ENCODE measurements at places on chromosomes 1 and 21.
A peak's percentile ranks its signal among the peaks of the same experiment; 100 is the strongest.

DNA sequence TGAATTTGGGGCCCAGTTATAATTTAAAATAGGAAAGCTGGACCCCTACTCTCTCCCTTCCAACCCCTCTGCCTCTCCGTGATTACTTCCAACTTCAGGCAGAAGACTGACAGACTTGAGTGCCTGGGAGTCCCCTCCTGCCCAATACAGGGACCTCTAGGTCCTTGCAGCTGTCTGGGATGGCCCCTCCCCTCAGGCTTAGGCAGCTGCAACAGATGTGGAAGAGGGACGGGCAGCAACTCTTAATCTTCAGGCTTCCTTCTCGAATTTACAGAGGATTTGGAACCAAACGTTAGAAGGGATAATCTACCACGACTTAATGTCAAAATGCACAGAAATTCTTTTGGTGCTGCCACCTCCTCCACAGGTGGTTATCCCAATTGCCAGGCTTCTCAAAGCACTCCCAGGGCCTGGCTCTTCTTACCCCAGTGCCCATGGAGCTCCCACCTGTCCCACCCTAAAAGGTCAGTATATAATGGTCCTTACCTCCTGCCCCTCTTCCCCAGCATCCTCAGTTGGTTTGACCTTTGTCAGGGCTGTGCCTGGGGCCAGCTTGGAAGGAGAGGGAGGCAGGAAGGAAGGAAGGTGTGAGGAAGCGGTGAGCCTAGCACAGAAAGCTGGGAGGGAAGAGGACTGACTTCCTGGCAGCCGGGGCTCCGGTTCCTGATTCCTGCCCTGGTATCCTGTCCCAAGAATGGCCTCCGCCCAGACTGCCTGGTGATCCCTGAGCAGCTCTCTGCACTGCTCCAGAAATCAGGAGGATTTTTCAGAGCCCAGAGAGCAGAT is 2.8 kb downstream of the PEA15 start:
- DNase-seq = no peak

DNA sequence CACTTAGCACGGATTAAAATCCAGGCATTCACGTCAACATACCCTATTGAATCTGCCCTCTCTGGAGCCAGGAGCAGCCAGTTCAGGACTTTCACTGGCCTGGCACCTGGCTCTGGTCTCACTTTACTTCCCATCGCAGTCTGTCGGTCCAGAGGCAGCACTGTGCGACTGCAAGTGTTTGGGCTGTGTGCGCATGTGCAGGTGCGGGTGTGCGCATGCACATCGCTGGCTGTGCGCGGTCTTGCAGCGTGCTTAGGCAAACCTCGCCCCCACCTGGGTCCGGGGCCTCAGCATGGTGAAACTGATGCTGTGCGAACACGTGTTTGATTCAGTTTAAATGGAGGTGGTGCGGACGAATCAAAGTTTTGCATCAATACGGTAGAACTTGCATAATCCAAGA is 38.0 kb downstream of the ATF3 start:
- no peak for DNase-seq

DNA sequence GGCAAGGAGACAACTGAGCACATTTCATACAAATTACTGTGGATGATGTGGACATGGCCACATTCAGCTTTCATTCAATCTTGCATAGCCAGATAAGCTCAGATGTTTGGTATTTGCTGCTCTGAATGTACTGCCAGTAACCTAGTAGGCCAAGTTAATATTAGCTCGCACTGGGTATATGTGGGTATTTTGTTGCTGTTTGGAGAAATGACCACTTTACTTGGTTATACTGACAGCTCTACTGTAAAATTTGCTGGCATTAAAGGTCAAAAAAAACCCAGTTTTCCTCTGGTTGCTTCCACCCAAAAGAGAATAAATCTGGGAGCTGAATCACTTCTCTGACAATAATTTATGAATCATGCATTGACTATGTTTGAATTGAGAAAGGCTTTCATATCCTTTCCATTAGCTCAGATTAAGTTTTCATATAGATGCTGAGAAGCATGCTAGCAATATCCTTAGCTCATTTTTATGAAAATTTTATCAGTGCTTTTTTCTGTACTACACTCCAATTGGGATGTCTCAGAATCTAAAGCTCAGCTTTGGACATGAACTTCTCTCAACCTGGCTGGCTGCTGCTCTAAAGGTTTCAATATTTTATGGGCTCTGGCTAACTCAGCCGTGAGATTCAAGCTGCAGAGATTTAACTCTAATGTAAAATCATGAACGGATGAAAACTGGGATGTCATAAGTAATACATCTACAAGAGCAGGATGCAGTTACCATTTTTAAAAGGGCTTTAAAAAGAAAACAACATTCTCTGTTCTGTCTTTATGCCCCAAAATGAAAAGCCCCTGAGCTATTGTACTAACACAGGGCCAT is 330.0 kb downstream of the BARHL2 start:
- DNase-seq = no peak

DNA sequence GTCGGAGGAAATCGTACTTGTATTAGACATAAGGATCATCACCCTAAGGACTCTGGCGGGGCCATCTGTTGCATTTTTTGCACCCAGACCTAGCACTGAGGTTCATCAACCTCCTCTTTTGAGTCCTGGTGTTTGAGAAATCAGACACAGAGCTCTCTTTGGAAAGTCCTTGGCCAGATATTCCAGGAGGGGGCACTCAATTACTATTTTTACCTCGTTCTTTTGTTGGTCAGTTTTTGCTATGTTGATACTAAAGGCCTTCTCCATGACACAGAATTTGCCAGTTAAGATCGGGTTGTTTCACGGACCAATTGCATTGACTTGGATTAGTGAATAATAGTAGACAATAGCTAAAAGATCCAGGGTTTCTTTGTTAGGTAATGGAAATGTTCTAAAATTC is 711.2 kb downstream of the KCNT2 start:
- DNase-seq = no peak

DNA sequence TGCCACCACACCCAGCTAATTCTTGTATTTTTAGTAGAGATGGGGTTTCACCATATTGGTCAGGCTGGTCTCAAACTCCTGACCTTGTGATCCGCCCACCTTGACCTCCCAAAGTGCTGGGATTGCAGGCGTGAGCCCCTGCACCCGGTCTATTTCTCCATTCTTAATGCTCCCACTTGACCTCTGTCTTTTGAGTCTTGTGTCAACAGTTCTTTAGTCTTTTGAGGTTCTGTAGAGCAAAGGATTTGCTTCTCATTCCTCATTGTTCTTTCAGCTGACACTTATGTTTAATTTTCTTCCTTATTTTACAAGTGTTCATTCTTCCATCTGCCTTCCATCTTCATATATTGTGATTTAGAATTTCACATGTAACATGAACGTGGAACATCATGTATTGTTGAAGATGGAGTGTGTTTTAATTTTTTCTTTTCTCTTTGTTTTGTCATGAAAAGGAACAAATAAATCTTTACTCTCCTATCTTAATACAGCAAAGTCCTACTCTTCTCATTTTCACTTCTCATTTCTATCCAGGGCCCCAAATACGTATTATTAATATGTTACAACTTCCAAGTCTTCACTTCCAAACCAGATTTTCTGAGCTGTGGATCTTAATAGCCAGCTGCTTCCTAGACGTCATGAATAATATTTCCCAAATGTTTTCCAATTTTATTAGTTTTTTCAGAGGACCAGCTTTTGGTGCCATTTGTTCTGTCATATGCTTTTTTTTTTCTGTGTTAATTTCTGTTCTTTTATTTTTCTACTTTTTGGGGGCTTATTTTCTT is 16.9 kb downstream of the MTF2 start:
- DNase-seq = no peak

- peak; percentile 30 for DNase-seq
These were observed 1.8 kb downstream of the ADGRB2 start for GRCh38 chr1:31762323-31762722.

DNA sequence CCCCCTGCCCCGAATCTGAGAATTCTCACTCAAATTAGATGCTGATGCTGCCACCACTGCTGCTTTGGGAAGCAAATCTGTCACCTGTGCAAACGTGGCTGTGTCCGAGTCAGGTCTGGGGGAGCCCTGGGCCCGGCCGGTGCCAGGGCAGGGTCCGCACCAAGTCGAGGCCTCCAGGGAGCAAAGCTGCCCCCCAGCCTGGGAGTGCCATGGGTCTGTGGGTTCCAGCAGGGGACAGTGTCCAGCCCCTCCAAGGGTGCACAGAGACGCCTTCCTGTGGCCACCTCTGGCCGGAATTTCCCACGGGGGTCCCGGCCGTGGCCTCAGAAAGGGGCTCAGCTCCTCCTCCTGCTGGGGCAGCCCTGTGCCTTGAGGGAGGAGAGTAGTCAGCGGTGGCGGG is 27.7 kb upstream of the TTLL10 start:
- no peak for DNase-seq

DNA sequence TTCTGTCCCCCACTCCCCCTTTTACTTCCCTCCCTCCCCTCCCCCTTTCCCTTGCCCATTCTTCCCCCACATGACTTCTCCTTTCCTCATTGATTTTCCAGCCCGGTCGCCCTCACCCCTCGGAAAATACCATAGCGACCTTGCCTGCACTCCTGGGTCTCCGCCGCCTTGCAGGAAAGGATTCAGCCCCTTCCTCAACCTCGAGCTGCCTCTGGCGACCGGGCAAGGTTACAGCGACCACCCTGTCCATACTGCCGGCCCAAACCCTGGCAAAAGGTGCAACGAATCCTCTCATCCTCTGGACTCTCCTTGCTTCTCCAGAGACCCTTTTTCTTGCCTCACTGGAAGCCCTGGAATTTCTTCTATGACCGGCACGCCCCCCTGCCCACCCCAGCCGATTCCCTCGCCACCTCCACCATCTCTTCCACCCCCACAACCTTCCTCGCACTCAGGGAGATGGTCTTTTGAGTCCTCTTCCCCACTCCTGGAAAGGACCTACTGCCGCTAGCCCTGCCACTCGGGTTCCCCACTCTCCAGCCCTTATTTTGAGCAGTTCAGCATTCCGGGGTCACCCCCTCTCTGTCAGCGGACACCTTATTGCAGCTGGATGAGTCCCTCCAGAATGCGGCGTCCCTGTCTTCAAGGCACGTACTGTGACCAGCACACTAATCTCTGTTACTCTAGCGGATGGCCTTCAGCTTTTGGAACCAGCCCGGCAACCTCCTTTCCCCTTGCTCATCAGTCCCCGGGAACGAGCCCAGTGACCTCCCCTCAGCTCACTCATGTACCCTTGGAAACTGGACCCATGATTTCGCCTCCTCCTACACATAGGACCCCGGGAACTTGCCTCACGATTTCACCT is 846 bp downstream of the NSUN4 start:
- no peak for DNase-seq

DNA sequence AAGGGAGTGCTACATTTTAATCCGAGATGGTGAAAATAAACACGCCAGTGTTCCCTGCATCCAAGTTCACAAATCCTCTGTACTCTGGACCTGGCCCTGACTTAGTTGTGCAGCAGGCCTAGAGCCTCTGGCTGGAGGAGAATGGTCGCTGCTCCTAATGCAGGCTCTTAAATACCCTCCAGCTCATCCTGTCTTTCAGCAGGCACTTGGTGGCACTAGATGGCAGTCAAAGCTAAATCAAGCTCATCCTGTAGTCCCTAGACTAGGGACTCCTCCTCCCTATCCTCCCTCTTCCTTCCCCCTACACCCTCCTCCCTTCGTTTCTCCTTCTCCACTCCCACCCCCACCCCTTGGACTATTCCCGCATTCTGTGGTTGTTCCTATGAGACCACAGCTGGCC is 41.6 kb upstream of the MTR start:
- peak; percentile 72 for DNase-seq

GRCh38 chr1:217881131-217881543 is 250.0 kb downstream of the SPATA17 start:
- no peak for DNase-seq

- peak; percentile 15 for DNase-seq
These were observed 235.0 kb upstream of the FGGY start for GRCh38 chr1:59061876-59062275.

- no peak for DNase-seq
These were observed 93.3 kb upstream of the WNT4 start for GRCh38 chr1:22236166-22236565.

DNA sequence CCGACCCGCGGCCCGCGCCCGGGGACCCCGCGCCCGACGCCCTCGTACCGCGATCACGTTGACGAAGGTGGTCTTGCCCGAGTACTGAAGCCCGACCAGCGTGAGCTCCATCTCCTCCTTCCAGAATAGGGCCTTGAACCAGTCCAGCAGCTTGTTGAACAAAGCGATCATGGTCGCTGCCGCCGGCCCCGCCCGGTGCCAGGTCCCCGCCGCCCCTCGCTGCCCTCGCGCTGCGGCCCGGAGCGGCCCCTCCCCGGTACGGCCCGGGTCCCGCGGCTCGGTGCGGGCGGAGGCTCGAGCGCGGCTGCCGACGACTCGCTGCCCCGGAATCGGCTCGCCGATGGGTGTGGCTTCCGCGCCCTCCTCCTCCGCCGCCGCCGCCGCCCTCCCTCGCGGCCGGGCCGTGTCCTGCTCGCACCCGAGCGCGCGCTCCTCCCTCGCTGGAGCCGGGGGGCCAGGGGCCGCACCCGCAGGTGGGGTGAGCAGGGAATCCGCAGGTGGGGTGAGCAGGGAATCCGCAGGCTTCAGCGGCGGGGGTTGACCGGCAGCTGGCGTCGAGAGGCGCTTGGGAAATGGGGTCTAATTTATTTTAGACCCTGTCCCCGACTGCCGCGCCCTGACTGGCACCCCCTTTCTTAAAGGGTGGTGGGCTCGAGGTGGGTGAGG is at the start of gene ARL8A:
ARL8A (minus strand) TSS at position 336 of the 666 bp plus-strand sequence; CDS start at position 171, 165 bp downstream.
- DNase-seq = peak; percentile 51

GRCh38 chr1:76942549-76942948 is 75.3 kb downstream of the ST6GALNAC5 start:
- DNase-seq = no peak

DNA sequence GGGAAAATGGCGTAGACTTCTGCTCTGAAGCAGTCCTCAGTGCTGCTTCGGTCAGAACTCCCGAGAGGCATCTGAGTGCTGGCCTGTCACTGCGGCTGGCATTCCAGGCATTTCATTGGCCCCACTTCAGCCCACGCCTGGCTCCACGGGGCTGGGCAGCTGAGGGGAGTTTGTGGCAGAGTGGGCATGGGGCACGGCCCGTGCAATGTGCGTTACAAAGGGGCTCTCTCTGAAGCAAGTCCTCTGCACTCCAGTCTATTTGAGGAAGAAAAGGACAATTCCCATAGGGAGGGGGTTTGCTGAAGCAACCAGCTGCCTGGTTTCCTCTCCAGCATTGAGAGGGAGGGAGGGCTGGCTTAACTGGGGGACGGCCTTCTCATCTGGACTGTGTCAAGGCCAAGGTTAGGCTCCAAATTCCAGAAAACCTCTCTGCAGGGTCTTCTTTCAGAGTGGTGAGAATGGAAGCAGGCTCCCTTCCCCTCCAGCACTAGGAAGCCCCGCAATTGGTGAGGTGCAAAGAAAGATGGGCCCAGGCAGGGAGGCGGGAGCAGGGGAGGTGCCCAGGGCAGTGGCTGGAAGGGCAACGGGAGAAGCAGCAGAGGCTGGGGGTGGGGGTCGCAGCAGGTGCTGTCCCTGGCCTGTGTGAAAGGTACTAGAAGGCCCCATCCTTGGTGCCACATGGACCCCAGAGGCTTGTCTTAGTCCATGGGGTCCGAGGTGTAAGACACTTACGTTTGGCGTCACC is 21.1 kb upstream of the GPR157 start:
- no peak for DNase-seq

- DNase-seq = peak; percentile 16
These were observed 26.2 kb downstream of the NEK2 start for GRCh38 chr1:211648980-211649934.
